ENCODE measurements at places on chromosomes 5 and 9. TPM values are rescaled to one million over a fixed set of nuclear protein-coding genes. Genes with fewer than 3 reads are reported as not detected.

DNA sequence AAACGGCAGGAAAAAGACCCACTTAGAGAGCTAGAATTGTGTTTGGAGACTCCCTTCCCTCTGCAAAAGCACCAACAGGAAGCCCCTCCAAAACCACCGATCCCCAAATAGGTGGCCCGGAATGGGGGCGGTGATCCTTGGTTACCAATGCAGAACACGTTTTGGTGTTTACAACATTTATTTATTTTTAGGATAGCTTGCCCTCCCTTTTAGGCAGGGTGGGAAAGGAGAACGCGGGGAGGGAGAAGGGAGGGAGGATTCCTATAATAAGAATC is 579 bp upstream of the NTRK2 start:
- H3K36me3 ChIP-seq = no peaks in the 10 kb centered on the region
- DNase-seq = no peak
- H3K4me3 ChIP-seq = peak overlapping the region; percentile 64
- peaks cover 41% of the 10 kb centered on the region for H3K27me3 ChIP-seq
- no peak overlapping the region for H3K27ac ChIP-seq

GRCh38 chr5:146520731-146521130 is 4.7 kb upstream of the GPR151 start:
- no peaks in the 10 kb centered on the region for H3K36me3 ChIP-seq
- no peak overlapping the region for H3K27ac ChIP-seq
- no peak overlapping the region for H3K4me3 ChIP-seq

GRCh38 chr9:93463638-93464248 is 10.4 kb upstream of the FAM120AOS start:
- no peaks in the 10 kb centered on the region for H3K27me3 ChIP-seq
- DNase-seq = no peak
- H3K36me3 ChIP-seq = no peaks in the 10 kb centered on the region
- no peak overlapping the region for H3K27ac ChIP-seq

Gene PCDHA6
- 4.5 TPM for total RNA-seq

Gene FAM169A
- 63.1 TPM for total RNA-seq

DNA sequence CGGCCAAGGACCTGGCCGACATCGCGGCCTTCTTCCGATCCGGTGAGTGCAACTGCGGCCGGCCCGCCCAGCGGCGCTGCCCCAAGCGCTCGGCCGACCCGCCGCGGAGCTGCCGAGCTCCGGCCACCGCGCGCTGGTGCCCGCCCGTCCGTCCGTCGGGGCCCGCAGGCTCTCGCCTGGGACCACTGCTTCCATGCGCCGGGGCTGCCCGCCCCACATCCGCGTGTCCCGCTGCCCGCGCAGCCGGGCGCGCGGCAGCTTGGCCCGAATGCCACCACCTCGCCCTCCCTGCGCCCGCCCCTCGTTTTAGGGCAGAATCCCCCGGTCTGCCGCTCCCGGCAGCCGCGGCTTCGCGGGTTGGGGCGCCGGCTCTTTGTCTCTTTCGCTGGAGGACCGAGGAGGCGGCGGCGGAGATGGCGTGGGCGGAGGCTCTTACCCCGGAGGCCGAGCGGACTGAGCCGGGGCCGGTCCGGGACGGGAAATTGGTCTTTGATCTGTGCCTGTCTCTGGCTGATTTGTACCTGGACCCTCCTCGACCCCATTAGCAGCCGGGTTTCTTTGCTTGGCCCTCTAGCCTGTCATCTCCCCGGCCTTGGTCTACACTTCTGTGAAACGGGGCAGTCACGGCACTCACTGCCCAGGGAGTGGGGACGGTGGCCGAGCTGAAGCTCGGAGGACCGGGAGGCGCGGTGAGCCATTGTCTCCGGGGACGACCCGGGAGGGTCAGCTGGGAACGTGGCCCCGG is 871 bp downstream of the TRIO start:
- H3K27ac ChIP-seq = no peak overlapping the region
- H3K36me3 ChIP-seq = no peaks in the 10 kb centered on the region
- H3K4me1 ChIP-seq = peaks cover 9% of the 10 kb centered on the region

DNA sequence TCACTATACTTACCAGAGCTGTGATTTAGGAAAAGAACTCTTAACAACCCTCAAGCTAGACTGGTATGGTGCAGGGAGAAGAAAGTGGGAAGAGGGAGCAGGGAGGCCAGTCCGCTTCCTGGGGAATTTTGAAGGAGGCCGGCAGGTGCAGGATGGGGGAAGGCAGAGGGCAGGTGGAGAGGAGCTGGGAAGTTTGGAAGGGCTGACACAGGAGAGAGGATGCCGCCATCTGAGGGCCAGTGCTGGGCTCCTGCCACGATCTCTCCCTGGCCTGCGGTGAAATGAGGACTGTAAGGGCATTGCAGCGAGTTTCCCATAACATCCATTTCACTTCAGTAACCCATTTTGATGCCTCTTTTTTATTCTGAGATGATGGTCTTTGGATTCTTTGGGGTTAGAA is 8.9 kb downstream of the DAB2IP start:
- no peaks in the 10 kb centered on the region for H3K36me3 ChIP-seq
- no peak overlapping the region for H3K4me3 ChIP-seq
- H3K4me1 ChIP-seq = no peaks in the 10 kb centered on the region
- H3K27ac ChIP-seq = no peak overlapping the region
- DNase-seq = no peak

GRCh38 chr5:115136294-115136693 is 33.4 kb downstream of the TRIM36 start:
- no peak overlapping the region for H3K4me3 ChIP-seq
- H3K36me3 ChIP-seq = peaks cover 3% of the 10 kb centered on the region
- H3K4me1 ChIP-seq = no peaks in the 10 kb centered on the region

DNA sequence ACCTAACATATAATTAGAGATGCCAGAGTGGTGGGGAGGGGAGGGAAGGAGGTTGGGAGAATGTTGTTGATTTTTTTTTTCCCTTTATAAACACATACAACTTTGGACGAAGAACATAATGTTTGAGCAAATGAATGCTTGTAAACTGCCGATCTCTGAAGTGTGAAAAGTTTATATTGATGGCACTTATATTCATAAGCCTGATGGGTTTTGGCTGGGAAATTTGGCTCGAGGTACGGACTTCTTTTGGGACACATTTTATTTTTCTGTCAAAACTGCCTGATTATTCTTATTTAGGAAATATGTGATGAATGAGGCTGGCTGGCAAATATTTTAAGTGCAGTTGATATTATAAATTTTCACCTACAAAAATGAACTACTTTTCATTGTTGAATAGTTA is 9.9 kb downstream of the DAPK1 start:
- no peaks in the 10 kb centered on the region for H3K27me3 ChIP-seq
- no peak for DNase-seq
- H3K36me3 ChIP-seq = peaks cover 63% of the 10 kb centered on the region

DNA sequence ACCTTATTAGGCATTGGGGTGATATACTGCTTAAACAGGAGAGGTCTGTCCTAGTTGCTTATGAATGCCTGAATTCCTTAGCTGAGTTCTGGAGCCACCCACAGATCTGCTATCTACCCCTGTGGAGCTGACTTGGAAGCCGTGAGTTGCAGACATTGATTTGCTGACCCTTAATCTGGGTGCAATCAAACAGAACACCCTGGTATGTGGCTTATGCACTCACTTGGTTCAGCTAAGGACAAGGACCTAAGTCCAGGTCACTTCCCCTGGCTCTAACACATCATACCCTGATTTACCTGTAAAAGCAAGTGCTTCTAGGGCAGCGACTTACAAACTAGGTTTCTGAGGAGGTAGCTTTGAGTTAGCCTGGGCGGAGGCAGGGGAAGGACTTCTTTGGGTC is 41.6 kb upstream of the TLR4 start:
- DNase-seq = no peak
- H3K36me3 ChIP-seq = no peaks in the 10 kb centered on the region
- H3K27me3 ChIP-seq = peaks cover 2% of the 10 kb centered on the region
- no peak overlapping the region for H3K27ac ChIP-seq
- H3K4me1 ChIP-seq = no peaks in the 10 kb centered on the region

Gene DMRT3
- total RNA-seq = not detected

Gene OR1J2
- total RNA-seq = not detected

GRCh38 chr5:140631036-140631417 is 1.9 kb downstream of the CD14 start:
- no peaks in the 10 kb centered on the region for H3K27me3 ChIP-seq
- H3K4me1 ChIP-seq = no peaks in the 10 kb centered on the region
- H3K4me3 ChIP-seq = no peak overlapping the region
- H3K27ac ChIP-seq = no peak overlapping the region

Gene UQCRQ
- total RNA-seq = 293 TPM

DNA sequence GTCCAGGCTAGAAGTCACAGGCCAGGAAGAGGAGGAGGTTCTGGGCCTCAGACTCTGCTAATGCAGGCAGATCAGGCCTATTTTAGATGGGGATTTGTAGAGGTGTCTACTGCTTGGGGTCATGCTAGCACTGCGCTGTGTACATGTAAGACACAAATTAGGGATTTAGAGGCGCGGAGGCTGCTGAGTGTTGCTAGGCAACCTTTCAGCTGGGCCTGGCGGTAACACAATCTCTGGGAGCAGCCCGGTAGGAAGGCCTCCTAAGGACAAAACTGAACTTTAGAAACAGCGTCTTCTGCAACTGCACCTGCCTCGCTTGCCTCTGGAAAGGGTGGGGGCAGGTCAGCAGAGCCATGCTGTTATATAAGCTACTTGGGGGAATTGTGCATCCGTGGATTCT is 147.9 kb downstream of the MACROH2A1 start:
- H3K4me3 ChIP-seq = no peak overlapping the region
- H3K27ac ChIP-seq = no peak overlapping the region

GRCh38 chr9:4069457-4070153 is 230.3 kb downstream of the GLIS3 start:
- H3K36me3 ChIP-seq = no peaks in the 10 kb centered on the region
- DNase-seq = no peak
- no peaks in the 10 kb centered on the region for H3K4me1 ChIP-seq
- no peak overlapping the region for H3K27ac ChIP-seq

DNA sequence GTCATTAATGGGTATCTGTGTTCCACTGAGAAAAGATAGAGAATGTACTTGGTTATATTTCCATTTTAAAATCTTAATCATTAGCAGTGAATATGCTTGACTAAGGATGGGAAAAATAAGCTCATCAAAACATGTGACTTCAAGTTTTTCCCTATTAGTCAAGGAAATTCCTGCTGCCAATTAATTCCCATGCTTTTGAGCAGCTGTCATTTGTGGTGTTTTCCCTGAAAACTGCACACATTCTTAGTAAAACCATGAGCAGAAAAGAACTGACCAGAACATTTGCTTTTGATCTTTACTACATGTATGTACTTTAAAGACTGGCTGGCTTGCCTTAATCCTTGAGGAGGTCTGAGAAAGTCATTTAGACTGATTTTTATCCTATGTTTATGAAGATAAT is 75.2 kb downstream of the AOPEP start:
- no peaks in the 10 kb centered on the region for H3K4me1 ChIP-seq
- H3K4me3 ChIP-seq = no peak overlapping the region
- peaks cover 4% of the 10 kb centered on the region for H3K36me3 ChIP-seq
- no peak overlapping the region for H3K27ac ChIP-seq

DNA sequence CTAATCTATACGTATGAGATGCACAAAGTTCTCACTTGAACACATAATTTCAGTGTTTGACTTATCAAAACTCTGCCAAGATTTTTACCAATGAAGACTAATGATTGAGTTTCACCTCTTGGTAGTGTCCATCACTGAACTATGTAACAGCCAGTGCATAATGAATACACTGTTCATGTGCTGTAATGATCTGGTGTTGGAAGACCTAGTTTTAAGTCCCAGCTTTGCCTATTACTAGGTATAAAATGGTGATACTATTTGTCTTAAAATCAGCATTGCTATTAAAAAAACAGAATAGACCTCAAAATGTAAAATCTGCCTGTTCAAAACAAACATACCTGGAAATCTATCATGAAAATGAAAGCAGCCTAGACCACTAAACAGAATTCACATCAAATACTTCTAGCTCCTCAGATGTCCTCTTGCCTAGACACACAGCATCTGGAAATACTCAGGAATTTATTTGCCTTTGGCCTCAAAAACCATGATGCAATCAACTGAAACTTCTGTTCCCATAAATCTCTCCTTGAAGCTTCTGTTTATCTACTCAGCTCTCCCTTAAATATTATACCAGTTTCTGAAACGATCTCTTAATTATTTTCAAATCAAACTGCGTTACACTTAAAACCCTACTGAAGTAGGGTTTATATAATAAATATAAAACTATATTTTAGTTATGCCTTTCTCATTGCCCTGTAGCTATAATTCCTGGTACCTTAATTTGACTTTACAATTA is 38.1 kb downstream of the MRPS27 start:
- peaks cover 18% of the 10 kb centered on the region for H3K36me3 ChIP-seq
- H3K4me3 ChIP-seq = no peak overlapping the region
- no peaks in the 10 kb centered on the region for H3K27me3 ChIP-seq
- H3K4me1 ChIP-seq = no peaks in the 10 kb centered on the region
- H3K27ac ChIP-seq = no peak overlapping the region

DNA sequence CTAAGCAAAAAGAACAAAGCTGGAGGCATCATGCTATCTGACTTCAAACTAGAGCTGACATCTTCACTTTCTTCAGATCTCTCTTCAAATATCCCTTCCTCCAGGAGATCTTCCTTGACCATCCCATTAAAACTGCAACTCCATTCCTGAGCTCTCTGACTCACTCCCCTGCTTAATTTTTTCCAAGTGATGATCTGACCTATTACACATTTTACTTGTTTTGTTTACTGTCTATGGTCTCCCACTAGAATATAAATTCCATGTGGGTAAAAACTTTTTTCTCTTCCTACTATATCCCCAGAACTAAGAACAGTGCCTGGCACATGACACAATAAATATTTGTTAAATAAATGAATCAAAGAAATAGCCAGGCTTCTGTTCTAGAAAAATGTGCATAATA is 87.5 kb downstream of the SLIT3 start:
- no peaks in the 10 kb centered on the region for H3K36me3 ChIP-seq
- H3K27me3 ChIP-seq = peaks cover 2% of the 10 kb centered on the region
- DNase-seq = no peak
- no peak overlapping the region for H3K27ac ChIP-seq
- H3K4me3 ChIP-seq = no peak overlapping the region
- H3K4me1 ChIP-seq = no peaks in the 10 kb centered on the region

Gene LCNL1
- 0.20 TPM for total RNA-seq

Gene UBLCP1
- total RNA-seq = 39.0 TPM

Gene FAM163B
- total RNA-seq = 0.39 TPM

DNA sequence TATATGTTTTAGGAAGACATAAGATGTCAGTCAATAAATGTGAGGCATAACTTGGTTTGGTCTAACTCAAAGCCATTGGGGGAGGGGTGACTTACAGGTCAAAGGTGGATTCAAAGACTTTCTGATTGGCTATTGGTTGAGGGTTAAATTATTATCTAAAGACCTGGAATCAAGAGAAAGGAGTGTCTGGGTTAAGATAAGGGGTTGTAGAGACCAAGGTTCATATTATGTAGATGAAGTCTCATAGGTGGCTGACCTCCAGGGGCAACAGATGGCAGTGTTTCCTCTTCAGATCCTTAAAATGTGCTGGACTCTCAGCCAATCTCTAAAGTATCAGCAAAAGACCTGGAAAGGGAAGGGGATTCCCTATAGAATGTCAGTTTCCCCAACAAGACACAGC is 51.3 kb upstream of the MINAR2 start:
- no peak overlapping the region for H3K4me3 ChIP-seq
- H3K36me3 ChIP-seq = peaks cover 10% of the 10 kb centered on the region
- no peaks in the 10 kb centered on the region for H3K27me3 ChIP-seq
- H3K4me1 ChIP-seq = no peaks in the 10 kb centered on the region

- no peaks in the 10 kb centered on the region for H3K36me3 ChIP-seq
- H3K4me3 ChIP-seq = no peak overlapping the region
- DNase-seq = no peak
- H3K27ac ChIP-seq = no peak overlapping the region
Observed at GRCh38 chr5:122095158-122095557, 17.1 kb upstream of the LOX start.

Data from H9 (cell line).